ENCODE measurements at places on chromosomes 2 and 18. TPM values are rescaled to one million over a fixed set of nuclear protein-coding genes. Genes with fewer than 3 reads are reported as not detected.

Gene LAMA1
- total RNA-seq: 2.9 TPM

Gene DRC1
- total RNA-seq: not detected

Gene MALL
- 499 TPM for total RNA-seq

Gene TSPYL6
- total RNA-seq: not detected

Gene HOXD13
- 0.32 TPM for total RNA-seq

Gene ERFE
- total RNA-seq: 0.41 TPM
